PC-9 (cell line): ENCODE measurements at places on chromosomes 6 and 20.

- no peak for DNase-seq
Observed at GRCh38 chr6:100613656-100614055, 148.9 kb upstream of the SIM1 start.

DNA sequence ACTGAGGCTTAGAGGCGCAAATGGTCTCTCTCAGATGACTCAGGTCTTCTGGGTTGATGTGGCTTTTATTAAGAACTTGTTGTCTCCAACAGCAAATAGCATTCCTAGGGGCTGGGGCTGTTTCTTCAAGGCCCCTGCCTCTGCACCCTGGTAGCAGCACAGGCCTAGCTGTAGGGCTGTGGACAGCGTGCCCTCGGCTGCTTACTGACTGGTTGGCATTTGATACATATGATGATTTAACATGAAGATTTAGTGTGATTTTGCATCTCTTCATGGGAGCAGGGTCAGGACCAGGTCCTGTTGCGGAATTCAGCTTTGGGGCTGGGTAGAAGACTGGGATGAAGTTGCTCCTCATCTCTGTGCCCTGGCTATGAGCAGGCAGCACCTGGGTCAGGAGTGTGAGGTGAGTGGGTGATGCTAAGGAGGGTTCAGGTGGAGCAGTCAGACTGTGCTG, 24.3 kb upstream of the IER3 start:
- DNase-seq, result no peak

DNA sequence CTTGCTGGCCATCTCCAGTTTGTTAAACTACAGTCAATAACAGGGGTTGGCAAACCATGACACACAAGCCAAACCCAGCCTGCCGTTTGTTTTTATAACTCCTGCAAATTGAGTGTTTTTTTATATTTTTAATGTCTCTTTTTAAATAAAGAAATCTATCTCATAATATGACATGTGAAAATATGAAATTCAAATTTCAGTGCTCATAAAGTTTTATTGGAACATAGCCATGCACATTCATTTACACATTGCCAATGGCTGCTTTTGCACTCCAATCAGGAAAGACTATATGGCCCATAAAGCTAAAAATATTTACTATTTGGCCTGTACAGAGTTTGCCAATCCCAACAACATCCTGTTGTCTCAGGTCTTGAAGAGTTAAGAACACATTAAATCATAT, 129.0 kb upstream of the SRSF6 start:
- no peak for DNase-seq

DNA sequence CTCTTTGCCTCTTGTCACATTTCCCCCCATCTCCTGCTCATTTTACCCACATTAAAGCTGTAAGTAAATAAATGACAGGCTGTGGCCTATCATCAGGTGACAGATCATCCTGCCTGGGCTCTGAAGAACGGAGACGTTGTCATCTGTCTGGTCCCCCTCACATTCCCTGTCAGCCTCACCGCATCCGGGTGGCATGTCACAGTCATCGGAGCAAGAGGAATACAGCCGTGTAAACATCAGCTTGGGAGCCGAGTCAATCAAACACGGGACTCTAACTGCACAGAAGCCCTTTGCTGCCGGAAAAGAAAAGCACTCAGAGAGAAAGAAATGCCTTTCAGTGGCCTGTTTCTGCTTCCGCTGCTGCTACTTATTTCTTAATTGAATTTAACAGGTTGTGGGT, 371.9 kb upstream of the ID4 start:
- DNase-seq, result no peak

GRCh38 chr20:53175135-53175780, 203.1 kb downstream of the TSHZ2 start:
- DNase-seq, result no peak

DNA sequence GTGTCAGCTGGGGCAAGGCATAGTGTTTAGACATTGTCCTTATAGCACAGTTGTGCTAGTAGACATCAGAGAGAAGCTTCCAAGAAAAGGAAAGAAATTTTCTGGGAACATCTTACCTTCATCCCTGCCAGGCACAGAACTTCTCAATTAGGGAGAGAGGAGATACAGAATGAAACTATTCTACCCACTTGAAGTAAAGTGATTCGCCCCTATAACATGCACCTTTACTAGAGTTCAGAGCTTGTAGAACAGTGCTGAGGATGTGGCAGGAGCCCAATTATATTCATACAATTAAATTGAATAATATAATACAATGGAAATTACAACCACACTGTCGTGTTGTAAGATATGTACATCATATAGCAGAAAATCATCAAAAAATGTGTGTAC, 1063.9 kb upstream of the CITED2 start:
- no peak for DNase-seq

- no peak for DNase-seq
Observed at GRCh38 chr6:84317463-84317862, 90.0 kb upstream of the CEP162 start.

DNA sequence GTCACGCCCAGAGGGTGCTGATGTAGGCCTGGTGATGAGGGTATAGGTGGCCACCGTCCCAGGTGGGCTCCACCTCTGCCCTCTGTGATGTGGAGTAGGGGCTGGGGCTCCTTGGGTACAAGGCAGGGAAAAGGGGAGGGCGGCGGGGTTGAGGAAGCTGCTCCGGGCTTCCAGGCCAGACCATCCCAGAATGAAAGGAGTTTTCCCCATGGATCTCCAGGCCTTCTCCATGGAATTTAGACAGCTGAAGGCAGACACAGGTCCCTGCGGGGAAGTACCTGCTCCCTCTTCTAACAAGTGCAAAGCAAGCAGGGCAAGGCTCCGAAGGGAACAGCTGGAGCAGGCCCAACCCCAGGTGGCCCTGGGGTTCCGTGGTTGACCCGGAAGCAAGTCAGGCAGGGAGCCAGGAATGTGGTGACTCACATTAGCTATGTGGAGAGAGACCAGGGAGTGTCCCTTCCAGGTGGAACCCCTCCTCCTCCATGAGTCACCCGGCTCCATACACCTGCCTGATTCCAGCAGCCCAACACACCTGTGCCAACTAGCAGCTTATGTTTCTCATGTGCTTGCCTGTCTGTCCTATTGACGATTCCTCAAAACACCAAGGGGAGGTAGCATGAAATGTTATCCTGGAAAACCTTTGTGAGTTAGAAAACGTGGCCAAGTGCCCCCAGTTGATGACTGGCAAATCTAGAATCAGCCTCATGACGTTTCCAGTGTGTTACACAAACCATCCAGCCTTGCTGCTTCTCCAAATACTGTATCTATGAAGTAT, 59.7 kb upstream of the SNX9 start:
- peak; percentile 95 for DNase-seq

GRCh38 chr20:4856022-4856755, 134.5 kb downstream of the PRND start:
- DNase-seq, result no peak

DNA sequence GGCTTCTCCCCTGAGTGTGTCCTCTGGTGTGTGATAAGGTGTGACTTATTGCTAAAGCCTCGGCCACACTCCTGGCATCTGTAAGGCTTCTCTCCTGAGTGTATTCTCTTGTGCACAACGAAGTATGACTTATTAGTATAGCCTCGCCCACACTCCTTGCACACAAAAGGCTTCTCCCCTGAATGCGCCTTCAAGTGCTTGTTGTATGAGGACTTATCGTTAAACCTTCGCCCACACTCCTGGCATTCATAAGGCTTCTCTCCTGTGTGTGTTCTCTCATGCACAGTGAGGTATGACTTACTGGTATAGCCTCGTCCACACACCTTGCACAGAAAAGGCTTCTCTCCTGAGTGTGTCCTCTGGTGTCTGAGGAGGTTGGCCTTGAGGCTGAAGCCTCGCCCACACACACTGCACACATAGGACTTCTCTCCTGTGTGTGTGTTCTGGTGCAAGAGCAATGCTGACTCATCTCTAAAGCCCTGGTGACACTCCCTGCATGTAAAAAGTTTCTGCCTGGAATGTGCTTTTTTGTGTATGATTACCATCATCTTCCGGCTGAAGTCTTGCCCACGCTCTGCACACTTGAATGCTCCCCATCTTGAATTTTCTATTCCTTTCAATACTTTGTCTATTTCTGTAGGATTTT, 20.4 kb downstream of the ZNF337 start:
- DNase-seq, result no peak

- no peak for DNase-seq
Observed at GRCh38 chr6:5158180-5158579, 73.0 kb downstream of the PPP1R3G start.

GRCh38 chr6:68628161-68628560, 6.9 kb upstream of the ADGRB3 start:
- DNase-seq, result no peak

DNA sequence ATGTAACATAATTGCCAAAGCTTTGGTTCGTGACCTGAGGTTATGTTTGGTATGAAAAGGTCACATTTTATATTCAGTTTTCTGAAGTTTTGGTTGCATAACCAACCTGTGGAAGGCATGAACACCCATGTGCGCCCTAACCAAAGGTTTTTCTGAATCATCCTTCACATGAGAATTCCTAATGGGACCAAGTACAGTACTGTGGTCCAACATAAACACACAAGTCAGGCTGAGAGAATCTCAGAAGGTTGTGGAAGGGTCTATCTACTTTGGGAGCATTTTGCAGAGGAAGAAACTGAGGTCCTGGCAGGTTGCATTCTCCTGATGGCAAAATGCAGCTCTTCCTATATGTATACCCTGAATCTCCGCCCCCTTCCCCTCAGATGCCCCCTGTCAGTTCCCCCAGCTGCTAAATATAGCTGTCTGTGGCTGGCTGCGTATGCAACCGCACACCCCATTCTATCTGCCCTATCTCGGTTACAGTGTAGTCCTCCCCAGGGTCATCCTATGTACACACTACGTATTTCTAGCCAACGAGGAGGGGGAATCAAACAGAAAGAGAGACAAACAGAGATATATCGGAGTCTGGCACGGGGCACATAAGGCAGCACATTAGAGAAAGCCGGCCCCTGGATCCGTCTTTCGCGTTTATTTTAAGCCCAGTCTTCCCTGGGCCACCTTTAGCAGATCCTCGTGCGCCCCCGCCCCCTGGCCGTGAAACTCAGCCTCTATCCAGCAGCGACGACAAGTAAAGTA, 547 bp upstream of the ESR1 start:
- DNase-seq, result no peak

DNA sequence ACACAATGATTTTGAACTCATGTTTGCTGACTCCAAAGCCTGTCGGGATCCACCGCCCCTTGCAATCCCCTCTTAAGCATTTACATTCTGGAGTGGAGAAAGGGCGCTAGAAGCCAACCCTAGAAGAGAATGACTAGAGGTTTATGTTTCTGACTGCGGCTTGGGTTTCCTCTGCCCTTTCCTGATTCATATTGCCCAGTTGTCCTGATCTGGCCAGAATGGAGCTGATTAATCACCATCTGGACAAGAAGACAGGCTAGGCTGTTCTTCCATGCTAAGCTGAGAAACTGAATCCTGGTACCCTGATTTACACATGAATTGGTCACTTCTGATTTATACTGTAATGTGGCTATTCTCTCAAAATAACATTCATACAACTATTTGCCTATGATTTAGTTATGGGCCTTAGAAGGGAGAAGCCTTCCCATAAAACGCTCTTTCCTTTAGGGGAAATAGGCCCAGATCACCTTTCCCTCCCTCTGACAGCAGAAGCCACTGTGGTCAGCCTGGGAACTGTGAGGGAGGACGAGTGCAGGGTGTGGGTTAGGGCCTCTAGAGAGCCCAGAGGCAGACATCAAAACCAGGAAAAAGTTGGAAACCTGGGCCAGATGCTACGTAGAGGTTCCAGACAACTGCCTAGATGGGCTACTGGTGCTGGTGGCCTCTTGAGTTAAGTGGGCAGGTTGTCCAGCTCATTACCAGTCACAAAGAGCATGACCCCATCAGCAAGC, 199.2 kb upstream of the PRDM1 start:
- no peak for DNase-seq
